Activated CD4-positive, alpha-beta T cell treated with anti-CD3 and anti-CD28 coated beads for 36 hours (primary cell): ENCODE measurements at places on chromosomes 13 and 19. TPM values are rescaled to one million over a fixed set of nuclear protein-coding genes. Genes with fewer than 3 reads are reported as not detected.

DNA sequence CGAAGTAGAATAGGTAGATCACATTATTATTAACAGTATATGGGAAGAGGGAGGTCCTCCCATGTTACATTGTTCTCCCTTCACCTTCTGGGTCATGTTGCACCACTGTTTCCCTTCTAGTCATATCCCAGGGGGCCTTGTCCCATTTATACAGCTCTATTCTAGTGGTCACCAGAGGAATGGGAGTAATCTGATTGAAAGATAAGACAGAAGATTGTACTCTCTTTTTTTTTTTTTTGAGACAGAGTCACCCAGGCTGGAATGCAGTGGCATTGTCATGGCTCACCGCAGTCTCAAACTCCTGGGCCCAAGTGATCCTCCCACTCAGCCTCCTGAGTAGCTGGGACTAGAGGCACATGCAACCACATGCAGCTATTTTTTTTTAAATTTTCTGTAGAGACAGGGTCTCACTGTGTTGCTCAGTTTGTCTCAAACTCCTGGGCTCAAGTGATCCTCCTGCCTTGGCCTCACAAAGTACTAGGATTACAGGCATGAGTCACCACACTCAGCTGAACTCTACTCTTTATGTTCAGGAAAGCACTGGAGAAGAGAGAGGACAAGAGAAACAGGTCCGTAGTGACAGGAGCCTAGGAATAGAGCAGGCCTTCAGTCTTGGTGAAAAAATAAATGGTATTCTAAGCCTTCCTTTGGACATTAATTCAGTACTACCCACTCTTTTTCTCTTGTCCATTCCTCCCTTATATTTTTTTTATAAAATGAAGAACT is 4.3 kb upstream of the ZNF529 start:
- no peak for DNase-seq
- H3K27ac ChIP-seq: no peak overlapping the region
- no peak overlapping the region for H3K4me3 ChIP-seq
- H3K27me3 ChIP-seq: no peaks in the 10 kb centered on the region

DNA sequence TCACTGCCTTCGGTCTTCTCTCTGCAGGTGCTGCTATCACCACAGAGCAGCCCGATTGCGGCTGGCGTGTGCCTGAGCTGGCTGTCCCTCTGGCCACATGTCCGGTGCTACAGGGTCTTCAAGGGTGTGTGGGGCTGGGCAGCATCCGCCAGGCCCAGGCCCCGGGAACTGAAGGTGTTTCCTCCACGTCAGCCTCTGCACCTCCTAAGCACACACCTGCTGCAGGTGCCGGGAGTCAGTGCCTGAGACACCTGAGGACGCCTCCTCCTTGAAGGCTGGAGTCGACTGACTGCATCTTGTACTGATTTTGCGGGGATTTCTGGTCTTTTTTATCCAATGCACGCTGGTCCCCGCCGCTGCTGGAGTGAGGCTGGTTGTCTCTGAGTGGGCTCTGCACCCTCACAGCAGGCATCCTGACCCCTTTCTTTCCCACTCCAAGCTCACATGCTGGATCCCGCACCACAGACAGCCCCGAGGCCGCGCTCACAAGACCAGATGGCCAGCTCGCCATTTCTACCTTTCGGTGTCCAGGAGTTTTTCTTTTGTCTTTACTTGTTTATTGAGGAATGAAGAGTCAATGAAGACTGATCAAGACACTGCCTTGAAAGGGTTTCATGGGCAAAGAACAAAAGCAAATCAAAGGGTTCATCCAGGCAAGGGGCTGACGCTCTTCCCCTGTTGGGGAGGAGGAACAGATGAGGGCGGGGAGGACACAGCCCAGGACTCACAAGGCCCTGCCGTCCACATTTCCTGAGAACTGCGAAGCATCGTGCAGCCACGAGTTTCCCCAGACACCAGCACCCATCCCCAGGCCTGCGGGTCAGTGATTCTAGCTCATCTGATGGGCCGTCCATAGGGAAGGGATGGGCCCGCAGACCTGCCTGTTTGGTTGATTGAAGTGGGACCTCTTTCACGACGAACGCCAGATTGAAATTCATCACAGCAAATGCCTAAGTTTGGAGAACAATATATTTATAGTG is 203.8 kb upstream of the SOX1 start:
- H3K27me3 ChIP-seq: peaks cover 3% of the 10 kb centered on the region
- no peaks in the 10 kb centered on the region for H3K36me3 ChIP-seq
- no peak for DNase-seq
- no peaks in the 10 kb centered on the region for H3K4me1 ChIP-seq

DNA sequence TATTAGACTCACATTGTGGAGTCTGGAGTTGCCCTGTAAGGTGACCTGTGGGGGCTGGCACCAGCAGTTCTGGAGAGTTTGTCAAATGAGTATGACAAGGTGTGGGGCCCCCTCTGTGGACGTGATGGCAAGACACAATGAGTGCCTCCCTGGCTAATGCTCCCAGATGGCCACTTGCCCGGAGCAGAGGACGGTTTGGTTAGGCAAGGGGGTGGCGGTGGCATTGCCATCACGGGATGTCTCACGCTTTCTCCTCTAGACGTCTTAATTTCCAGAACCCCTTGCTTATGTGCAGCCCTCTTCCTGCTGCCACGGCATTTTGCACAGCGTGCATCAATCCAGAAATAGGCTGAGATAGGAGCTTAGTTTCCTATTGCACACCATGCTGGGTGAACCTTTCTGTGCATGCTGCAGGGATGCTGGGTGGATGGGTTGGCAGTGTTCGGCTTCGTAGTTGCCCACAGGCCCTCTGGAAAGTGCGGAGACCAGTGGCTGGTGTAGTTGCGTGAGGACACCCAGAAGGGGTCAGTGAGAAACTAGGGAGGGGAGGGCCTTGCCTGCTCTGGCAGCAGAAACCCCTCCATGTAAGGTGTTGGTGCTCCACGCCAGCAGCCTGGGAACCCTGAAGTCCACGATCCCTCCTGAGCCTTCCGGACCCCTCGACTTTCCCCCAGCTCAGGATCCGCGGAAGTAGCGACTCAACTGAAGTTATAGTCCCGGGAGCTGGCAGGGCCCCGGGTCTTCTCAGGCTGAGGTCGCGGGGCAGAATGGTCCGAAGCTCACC is 18.1 kb upstream of the LRP3 start:
- H3K36me3 ChIP-seq: peaks cover 3% of the 10 kb centered on the region
- no peaks in the 10 kb centered on the region for H3K27me3 ChIP-seq

PROZ gene
- not detected for total RNA-seq
